ENCODE measurements at places on chromosomes 16 and 17. TPM values are rescaled to one million over a fixed set of nuclear protein-coding genes. Genes with fewer than 3 reads are reported as not detected.

The NTN1 gene
- 0.54 TPM for total RNA-seq

DNA sequence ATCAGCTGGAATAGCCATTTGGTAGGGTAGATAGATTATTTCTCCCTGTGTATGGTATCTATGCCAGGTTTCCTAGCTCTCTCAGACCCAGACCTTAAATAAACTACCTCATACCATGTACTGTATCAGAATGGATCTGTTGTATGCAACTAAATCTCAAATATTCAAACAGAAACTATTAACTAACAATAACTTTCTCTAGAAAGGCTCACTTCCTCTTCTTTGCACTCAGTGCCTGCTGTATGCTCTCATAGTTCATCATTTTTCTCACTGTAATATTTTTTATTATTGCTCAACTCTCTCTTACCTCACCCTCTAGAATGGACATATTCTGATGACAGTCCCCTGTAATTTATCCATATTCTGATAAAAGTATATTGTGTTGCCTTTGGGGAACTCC is 182.4 kb downstream of the TOX3 start:
- no peak for DNase-seq

The RGS9 gene
- 1.2 TPM for total RNA-seq

GRCh38 chr17:8225813-8226535 is 15.6 kb upstream of the AURKB start:
- DNase-seq, result peak; percentile 74

The AARSD1 gene
- 80.2 TPM for total RNA-seq

- DNase-seq, result no peak
These were observed 10.5 kb downstream of the PDILT start for GRCh38 chr16:20393801-20394577.

The RNF157 gene
- 30.4 TPM for total RNA-seq

- no peak for DNase-seq
These were observed 3.2 kb downstream of the SPG7 start for GRCh38 chr16:89511374-89511773.

The DRC3 gene
- total RNA-seq, result 0.18 TPM

DNA sequence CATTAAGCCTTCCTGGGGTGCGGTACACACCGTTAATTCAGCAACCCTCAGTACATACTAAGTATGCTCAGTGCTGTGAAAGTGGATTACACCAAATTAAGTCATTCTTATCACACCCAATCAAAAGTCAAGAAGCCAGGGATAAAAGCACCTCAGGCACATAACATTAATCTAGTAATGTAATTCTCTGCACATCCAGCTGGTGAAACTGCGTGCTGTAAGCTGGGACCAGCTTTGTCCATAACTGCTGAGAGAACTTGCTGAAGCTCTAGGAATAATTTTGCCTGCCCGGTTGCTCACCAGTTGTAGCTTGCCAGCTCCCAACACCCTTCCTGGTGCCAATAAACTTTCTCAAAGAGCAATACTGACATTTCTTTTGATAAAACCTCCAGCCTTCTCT is 44.9 kb downstream of the SLC47A1 start:
- no peak for DNase-seq

- no peak for DNase-seq
These were observed 35.5 kb upstream of the ETV4 start for GRCh38 chr17:43581613-43582012.

The C17orf113 gene
- 0.40 TPM for total RNA-seq

DNA sequence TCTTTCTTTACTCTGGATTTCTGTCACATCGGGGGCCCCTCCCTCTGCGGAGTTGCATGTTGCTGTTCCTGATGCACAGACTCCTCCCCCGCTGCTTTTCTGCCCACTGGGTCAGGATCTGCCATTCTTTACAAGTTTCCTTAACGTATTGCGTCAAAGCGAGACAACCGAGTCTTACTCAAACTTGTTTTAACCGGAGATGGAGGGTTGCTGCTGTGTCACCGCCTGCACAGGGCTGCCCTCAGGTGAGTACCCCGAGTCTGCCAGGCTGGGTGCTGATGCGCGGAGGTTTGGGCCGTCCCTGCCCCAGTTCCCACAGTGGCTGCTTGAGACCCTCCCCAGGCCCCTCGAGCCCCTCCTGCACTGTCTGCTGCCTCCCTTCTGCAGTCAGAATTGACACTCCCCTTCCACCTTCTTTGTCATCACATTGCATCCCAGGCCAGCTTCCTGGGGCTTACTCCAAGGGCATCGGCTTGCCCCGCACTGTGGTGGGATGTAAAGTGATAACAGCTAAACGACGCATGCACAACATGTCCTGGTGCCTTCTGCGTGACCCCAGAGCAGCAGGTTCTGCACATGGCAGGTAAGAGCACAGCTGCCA is 19.3 kb downstream of the CARHSP1 start:
- DNase-seq, result no peak

The SMTNL2 gene
- total RNA-seq, result not detected

DNA sequence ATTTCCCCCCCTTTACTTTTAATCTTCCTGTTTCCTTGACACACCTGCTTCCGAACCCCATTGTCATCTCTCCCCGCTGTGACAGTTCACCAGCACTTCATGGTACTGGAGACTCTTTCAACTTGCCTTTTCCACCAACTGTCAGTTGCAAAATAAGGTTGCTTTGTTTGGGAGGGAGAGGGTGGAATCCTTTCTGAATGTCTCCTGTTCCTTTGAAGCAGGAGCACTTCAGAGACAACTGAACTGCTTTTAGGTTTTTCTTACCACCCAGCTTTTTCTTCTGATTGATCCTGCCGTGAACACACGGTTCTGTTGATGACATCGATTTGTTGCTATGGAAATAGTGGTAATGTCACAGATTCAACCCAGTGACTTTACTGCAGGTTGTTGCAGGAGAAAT is 42.0 kb downstream of the RPA1 start:
- no peak for DNase-seq

GRCh38 chr16:12405089-12405488 is 398.6 kb downstream of the CPPED1 start:
- DNase-seq, result no peak

- no peak for DNase-seq
These were observed 14.9 kb upstream of the DDX19A start for GRCh38 chr16:70331588-70332358.

DNA sequence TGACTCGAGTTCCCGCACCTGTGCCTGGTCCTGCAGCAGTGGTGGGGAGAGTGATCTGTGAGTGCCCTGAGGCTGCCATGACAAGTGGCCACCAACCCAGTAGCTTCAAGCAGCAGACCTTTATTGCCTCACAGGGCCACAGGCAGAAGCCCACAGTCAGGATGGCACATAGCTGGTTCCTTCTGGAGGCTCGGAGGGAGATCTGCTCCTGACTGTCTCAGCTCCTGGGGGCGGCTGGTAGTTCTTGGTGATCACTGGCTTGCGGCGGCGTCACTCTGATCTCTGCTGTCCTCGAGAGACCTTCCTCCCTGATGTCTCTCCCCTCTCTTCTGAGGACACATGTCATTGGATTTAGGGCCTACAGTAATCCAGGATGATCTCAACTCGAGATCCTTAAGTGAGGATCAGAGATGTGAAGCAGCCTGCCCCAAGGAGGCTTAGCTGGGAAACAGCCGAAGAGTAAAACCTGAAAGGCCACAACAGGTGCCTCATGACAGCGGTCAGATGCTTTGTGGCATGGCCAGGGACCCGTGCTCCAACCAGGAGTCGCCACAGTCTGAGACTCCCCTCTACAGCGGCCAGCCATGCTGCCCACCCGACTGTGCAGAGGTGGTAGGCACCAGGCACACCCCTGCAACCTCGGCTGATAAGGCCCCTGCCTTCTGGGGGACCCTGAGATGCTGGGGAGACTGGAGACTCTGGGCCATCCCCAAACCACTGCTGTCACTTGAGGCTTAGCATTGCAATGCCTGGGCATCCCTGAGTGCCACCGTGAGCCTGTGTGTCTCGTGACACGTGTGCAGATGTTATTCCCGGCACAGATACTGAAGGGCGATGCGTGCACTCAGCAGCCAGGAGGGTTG is 30.0 kb upstream of the SLC38A10 start:
- no peak for DNase-seq

The NPIPA5 gene
- 13.6 TPM for total RNA-seq

GRCh38 chr16:24925163-24925562 is 79.4 kb downstream of the SLC5A11 start:
- no peak for DNase-seq

The MPP3 gene
- total RNA-seq, result 0.80 TPM

DNA sequence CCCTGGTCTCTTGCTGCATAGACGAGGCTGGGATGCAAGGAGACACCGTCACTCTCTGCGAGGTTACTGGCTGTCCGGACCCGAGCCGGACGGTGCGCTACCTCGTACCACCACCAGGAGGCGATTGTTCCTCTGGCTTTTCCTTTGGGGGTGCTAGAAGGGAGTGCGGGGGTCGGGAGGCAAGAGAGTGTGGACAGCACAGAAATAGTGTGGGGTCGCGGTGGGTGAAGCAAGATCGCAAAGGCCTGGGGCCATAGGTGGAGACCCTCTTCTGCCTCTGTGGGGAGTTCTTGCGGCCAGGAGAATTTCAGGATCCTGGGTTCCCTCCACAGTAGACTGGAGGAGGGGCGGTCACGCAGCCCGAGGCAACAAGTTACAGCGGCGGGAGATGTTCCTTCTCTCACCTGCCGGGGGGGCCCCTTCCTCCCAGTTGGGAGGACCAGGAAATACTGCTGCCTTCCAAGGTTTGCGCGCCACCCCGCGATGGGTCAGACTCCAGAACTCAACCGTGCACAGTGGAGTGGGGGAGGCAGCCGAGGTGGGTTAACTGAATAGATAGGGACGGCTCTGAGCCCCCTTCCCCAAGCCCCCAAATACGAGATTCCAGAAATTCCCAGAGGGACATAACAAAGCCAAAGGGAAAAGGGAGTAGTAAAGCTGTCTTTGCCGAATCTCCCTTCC is 6.9 kb downstream of the PHOSPHO1 start:
- DNase-seq, result peak; percentile 73

- DNase-seq, result no peak
These were observed 7.6 kb downstream of the NOL11 start for GRCh38 chr17:67725373-67725791.

DNA sequence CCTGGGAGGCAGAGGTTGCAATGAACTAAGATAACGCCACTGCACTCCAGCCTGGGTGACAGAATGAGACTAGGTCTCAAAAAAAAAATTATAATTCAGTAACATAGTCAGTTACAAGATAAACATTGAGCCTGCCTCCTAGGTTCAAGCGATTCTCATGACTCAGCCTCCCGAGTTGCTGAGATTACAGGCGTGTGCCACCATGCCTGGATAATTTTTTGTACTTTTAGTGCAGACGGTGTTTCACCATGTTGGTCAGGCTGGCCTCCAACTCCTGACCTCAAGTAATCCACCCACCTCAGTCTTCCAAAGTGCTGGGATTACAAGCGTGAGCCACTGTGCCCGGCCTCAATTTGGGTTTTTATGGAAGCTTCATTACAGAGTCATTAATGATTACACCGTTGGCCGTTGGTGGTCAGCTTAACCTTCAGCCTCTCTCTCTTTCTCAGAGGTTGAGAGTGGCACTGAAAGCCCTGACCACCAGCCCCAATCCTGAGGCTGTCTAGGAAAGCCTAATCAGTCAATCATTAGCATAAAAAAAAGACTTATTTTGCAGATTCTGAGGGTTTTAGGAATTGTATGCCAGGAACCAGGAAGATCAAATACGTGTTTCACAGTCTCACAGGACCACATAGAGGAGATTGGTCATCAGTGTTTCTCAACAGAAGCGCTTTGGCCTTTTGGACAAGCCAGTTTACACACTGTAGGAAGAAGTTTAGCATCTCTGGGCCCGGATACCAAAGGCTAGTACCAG is 1.3 kb upstream of the LRRC37A3 start:
- no peak for DNase-seq

DNA sequence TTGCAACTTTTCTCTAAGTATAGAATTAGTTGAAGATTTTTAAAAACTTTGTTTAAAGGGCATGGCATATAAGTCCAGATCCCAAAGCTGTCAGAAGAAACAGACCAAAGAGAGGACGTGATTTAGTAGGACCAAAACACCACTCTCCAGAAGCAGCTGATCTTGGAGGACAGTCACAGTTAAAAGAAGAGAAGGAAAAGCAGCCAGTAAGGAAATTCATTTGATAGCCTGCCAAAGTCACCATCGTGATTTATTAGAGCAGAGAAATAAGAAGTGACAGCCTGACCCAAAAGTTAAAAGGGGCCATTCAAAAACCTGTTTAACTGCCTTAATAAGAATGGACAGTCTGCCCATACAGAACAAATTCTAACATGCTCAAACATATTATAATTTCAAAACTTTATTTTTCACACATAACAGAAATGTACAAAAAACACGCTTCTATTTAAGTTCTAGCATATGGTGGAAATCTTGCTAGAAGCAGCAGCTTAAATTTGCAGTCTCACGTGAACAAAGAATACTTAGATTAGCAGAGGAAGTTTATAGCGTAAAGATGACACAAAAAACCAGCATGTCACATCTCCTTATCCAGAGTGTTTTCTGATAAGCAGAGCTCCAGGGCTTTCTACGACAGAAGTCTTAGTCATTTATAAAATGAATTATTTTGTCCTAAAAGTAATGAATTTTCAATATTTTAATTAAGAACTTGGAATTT is 37.2 kb downstream of the TXNDC11 start:
- DNase-seq, result no peak

- no peak for DNase-seq
These were observed 35.9 kb upstream of the GHDC start for GRCh38 chr17:42230225-42230624.

DNA sequence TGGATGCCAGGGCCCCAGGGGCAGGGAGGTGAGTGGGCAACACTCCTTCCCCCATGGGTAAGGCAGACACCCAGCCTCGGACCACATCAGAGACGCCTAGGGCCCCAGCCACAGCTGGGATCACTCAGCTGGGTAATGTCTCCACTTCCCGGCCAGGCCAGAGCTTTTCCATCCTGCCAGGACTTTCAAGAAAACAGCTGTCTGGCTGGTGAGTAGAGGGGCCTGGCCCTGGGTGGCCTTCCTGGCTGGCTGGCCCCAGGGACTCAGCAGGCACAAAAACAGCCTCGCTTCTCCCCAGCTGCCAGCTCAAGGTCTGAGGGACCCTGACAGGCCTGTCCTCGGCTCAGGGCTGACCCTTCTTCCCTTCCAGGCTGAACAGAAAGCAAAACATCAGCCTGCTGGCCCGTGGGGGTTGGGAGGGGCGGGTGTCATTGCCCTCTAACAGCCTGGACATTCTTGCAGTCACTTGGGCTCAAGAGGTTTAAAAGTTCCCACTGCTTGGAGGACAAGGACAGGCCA is 45.3 kb upstream of the JPH3 start:
- no peak for DNase-seq

GRCh38 chr17:3985846-3986245 is 21.6 kb upstream of the ATP2A3 start:
- DNase-seq, result no peak

The SCNN1G gene
- total RNA-seq, result not detected

The IGSF6 gene
- total RNA-seq, result 0.10 TPM

DNA sequence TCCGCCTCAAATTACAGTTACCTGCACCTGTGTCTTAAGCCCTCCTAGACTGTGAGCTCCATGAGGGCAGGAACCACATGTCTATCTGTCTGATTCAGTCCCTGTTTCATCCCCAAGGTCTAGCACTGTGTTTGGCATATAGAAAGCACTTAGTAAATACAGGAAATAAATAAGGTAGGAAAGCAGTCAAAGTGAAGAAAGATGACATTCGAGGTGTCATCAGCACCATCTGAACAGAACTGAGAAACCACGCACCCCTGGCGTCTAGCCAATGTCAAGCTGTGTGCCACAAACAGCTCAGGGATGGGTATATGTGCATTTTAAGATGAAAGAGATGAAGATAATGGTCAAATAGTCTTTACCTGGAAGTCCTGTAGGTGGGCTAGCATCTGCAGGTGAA is 79.6 kb upstream of the ATP2A3 start:
- DNase-seq, result peak; percentile 39

Measured in activated naive CD8-positive, alpha-beta T cell treated with anti-CD3 and anti-CD28 coated beads for 36 hours (primary cell).